NCI-H1105 (cell line): ENCODE measurements at places on chromosomes 5 and 9.

- no peak for DNase-seq
Observed at GRCh38 chr9:93677048-93677571, 100.7 kb downstream of the PHF2 start.

GRCh38 chr5:179755022-179755421 lies 22.4 kb downstream of the MAML1 start:
- no peak for DNase-seq

- DNase-seq = no peak
Observed at GRCh38 chr9:27108981-27109541, at the start of gene TEK. Gene TEK, plus strand, starts transcription at chr9:27109225. Its CDS starts 366 bp downstream, at chr9:27109591.

DNA sequence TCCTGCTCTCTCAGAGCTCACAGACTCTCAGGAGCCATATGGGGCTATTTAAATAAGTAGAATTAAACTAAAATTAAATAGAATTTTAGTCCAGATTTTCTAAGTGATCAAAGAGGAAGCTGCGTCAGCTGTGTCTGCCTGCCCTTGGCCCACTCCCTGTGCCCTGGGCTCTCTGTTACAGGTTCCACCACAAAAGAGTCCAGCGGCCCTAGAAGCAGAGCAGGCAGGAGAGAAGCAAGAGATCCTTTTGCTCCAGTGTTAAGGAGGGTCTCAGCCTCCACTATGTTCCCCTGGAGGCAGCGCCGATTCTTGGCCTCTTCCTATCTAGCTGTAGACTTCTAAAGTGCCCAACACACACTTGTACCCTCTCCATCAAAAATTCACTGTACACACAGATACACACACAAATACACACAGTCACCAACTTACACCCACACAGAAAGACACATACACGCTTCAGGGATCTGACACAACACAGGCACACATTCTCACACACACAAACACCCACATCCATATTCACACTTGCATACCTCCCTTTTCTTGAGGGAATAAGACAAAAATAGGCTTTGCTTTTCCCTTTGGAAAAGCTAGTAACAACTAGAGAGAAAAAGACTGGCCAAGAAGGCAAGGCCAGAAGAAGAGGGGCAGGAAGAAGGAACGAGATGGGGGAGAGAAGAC lies 5.5 kb upstream of the TNIP1 start:
- no peak for DNase-seq

- DNase-seq = no peak
Observed at GRCh38 chr5:150000990-150001659, 586 bp downstream of the HMGXB3 start.

DNA sequence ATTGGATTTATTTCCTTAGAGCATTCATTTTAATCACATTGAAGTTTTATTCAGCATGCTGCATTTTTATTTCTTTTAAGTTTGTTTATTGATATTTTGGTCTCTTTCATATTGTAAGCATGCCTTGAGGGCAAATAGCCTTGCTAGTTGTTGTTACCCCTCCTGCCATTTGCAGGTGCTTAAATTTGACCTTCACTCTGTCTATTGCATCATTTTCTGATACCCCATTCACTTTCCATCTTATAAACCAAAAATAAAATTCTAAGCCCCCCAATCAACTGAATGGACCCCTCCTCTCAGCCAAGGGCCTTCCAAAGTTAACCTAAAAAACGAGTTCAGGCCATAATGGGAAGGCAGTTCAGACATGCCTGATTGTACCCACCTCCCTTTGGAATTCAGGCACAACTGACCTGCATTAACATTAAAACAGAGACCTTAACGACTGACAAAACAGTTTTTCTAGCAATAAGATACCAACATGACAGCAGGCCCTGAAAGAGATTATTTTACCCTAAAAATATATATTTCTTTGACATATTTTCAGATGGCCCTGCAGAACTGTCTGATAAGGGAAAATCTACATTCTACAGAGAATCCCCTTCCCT lies 32.1 kb downstream of the TARS1 start:
- no peak for DNase-seq

DNA sequence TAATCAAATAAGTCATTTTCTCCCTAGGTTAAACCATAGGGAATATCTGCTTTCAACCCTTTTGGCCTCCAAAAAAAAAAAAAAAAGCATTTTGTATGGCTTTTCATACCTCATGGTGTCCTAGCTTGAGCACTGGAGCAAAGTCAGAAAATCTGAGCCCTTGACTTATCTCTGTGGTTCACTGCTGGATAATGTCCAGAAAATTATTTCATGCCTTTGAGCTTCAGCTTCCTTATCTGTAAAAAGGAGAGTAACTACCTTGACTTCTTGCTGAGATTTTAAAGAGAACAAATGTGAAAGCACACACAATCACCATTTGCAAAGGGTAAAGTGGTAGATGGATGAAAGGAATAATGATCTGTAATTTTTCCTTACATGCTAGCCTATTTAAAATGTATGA lies 165.9 kb downstream of the ALDH1A1 start:
- no peak for DNase-seq

GRCh38 chr9:125446561-125447094 lies 185.0 kb downstream of the GAPVD1 start:
- DNase-seq = no peak

- peak; percentile 39 for DNase-seq
Observed at GRCh38 chr9:5629312-5630080, 589 bp downstream of the RIC1 start.

GRCh38 chr5:151248651-151249050 lies 4.3 kb upstream of the GM2A start:
- no peak for DNase-seq

DNA sequence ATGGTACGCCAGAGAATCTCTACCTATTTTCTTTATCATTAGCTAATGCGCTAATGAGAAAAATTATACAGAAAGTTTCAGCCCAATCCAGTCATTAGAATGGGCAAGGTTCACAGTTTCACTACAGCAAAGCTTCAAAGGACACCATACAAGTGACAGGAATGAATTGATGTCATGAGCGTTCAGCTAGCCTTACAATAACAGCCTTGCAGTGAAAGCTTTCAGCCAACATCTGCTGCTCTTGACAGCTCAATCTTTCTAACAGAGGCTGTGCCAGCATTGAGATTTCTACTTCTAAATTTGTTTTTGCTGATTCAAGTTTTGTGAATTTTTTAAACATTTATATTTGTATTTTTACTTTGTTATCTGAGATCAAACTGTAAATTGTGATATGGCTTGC lies 302.4 kb upstream of the FAM174A start:
- no peak for DNase-seq

DNA sequence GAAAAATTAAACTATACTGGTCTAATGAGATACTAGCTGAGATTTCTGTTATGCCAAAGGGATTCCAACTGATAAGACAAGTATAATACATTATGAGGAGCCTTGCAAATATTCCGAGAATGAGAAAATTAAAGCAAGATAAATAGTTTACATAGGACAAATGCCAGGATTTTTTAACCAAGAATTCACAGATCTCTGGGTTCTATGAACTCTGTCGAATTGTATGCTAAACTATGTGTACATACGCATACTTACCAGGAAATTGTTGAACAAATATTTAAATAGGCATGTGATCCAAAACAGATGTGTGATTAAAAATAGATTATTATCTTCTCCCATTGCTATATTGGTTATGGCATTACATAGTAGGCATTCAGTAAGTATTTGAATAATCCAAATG lies 616.6 kb downstream of the GABRG2 start:
- DNase-seq = no peak

- no peak for DNase-seq
Observed at GRCh38 chr9:18480662-18481093, 6.7 kb downstream of the ADAMTSL1 start.

DNA sequence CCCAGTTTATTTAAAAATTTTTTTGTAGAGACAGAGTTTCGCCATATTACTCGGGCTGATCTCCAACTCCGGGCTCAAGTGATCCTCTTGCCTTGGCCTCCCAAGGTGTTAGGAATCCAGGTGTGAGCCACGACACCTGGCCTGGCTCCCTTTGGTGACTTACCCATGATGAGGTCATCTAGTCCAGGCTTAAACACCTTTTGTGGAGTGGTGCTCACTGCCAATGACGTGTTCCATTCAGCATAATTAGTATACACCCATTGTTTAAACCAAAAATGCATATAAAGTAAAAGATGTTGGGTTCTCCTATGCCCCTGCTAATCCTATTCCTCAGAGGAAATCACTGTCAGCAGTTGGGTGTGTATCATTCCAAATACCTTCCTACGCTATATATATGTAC lies 91.0 kb downstream of the HSPA4 start:
- DNase-seq = no peak

- no peak for DNase-seq
Observed at GRCh38 chr9:93306081-93306480, 122.1 kb downstream of the WNK2 start.

- no peak for DNase-seq
Observed at GRCh38 chr9:32161720-32162119, 222.7 kb upstream of the ACO1 start.

DNA sequence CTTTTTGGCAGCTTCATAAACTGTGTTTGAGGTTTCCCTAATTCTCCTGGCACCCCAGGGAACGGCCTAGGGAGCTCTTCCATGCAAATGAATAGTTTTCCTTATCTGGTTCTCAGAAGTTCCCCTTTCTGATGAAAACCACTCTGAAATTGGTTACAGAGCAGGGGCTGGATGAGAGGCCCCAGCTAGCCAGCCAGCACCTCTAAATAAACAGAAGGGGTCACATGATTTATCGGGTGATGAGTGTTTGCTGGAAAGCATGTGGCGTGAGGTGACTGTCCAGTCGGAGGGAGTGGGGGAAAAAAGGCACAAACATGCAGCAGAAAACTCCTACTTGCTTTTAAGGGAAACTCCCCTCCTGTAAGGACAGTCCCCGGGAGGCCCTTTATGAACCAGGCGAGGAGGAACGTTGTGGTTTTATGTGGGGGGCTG lies 261.2 kb upstream of the ANKRD55 start:
- no peak for DNase-seq

GRCh38 chr5:95087816-95088317 lies 197.0 kb downstream of the MCTP1 start:
- no peak for DNase-seq

GRCh38 chr5:144659634-144660227 lies 489.1 kb downstream of the KCTD16 start:
- DNase-seq = no peak

DNA sequence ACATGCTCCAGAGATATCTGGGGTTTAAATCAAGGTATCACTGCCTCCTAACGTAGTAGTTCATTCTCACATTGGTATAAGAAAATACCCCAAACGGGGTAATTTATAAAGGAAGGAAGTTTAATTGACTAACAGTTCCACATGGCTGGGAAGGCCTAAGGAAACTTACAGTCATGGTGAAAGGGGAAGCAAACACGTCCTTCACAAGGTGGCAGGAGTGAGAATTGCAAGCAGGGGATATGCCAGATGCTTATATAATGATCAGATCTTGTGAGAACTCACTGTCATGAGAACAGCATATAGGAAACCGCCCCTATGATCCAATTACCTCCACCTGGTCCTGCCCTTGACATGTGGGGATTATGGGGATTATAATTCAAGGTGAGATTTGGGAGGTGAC lies 1280.2 kb upstream of the C9orf72 start:
- DNase-seq = no peak

DNA sequence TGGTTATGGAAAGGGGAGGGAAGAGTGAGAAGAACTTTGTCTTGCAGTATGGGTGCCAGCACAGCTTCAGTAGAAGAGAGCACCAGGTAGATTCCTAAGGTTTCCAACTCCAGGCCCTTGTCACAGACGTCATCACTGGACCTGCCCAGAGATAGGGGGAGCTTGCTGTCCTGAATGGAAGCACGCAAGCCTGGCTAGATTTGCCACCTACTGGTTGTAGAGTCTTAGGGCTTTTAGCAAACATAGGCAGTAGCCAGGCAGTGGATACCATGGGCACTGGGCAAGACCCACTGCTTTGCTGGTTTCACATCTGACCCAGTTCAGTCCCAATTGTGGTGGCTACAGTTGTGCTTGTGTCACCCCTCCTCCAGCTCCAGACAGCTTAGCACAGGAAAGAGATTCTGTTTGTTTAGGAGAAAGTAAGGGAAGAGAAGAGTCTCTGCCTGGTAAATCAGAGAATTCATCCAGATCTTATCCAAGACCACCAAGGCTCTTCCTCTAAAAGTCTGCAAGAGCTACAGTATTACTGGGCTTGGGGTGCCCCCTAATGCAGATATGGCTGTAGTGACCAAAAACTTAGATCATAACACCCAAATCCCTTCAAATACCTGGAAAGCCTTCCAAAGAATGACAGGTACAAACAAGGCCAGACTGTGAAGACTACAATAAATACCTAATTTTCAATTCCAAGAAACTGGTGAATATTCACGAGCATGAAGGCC lies 158.9 kb downstream of the HINT1 start:
- DNase-seq = no peak

- DNase-seq = no peak
Observed at GRCh38 chr9:90505695-90506094, 136.9 kb downstream of the DIRAS2 start.
